CD4-positive, CD25-positive, alpha-beta regulatory T cell (primary cell): ENCODE measurements at places on chromosomes 16 and 17. TPM values are rescaled to one million over a fixed set of nuclear protein-coding genes. Genes with fewer than 3 reads are reported as not detected.

DNA sequence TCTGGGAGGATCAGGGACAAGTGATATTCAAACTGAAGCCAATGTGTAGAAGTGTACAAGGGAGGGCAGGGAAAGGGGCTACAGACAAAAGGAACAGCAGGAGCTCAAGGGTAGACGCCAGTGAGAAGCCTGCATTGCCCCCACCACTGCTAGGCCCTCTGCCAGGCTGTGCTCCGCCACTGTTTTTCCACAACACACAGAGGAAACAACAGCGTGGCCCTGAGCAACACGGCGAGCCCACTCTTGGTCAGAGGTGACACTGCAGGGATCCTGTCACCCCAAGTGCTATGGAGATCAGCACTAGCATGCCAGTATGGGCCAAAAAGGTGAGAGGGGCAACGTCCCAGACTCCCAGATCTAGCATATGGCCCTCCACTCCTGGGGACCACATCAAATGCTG is 23.4 kb downstream of the MYO18A start:
- no peak for DNase-seq

- no peak for DNase-seq
These were observed 926 bp downstream of the MYH10 start for GRCh38 chr17:8629371-8630226.

The GAST gene
- polyA plus RNA-seq, result not detected

- DNase-seq, result no peak
These were observed 71.8 kb upstream of the ZNF469 start for GRCh38 chr16:88310796-88311605.

GRCh38 chr17:79459003-79459655 is 151.7 kb downstream of the RBFOX3 start:
- DNase-seq, result no peak

The ZMYND15 gene
- not detected for polyA plus RNA-seq

The TSPAN10 gene
- polyA plus RNA-seq, result 0.70 TPM

GRCh38 chr17:49576917-49577649 is 1.4 kb downstream of the NXPH3 start:
- DNase-seq, result no peak

GRCh38 chr17:62067165-62068145 is 2.4 kb upstream of the MED13 start:
- no peak for DNase-seq
